RCC 7860 (cell line): ENCODE measurements at places on chromosomes 7 and 10.

- DNase-seq, result no peak
Measured at GRCh38 chr7:7581531-7582179, 15.0 kb downstream of the MIOS start.

DNA sequence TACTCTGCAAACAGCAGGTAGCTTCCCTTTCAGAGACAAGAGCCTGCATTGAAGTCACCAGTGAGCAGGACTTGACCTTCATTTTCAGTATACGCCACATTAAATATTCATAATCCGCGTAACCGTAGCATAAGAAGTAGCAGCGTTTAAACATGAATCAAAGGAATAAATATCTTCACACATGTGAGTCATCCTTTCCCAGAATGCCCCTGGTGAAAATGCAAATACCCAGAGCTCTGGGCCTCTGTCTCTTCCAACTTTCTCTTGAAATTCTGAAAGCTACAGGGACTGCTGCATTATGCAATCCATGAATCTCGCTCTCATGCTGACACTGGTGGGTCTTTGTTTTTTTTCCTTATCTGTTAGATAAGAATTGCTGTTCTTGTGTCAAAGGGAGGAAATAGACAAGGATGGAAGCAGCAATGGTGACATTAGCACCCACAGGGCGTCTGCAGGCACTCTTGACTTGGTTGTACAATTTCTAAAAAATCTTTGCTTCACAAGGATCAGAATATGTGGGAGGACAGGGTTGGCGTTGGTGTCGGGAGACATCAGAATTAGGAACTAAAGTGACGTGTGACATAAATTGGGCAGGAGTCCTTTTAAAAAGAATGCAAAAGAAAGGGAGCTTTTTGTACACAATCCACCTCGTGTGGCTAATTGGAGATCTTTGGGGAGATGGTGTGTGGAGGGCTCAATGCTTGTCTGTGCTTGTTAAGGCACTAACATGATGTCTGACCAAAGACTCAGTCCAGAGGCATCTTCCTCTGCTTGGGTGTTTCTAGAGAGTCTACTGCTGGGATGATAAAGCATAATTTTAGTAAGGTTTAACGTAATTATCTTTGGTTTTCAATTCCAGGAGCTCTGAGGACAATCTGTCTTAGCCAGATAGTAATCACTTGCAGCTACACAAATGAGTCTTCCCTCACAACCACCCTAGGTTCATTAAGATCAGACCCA lies 390.3 kb downstream of the KCNMA1 start:
- DNase-seq, result no peak

- no peak for DNase-seq
Measured at GRCh38 chr10:5364374-5364773, 392 bp upstream of the UCN3 start.

DNA sequence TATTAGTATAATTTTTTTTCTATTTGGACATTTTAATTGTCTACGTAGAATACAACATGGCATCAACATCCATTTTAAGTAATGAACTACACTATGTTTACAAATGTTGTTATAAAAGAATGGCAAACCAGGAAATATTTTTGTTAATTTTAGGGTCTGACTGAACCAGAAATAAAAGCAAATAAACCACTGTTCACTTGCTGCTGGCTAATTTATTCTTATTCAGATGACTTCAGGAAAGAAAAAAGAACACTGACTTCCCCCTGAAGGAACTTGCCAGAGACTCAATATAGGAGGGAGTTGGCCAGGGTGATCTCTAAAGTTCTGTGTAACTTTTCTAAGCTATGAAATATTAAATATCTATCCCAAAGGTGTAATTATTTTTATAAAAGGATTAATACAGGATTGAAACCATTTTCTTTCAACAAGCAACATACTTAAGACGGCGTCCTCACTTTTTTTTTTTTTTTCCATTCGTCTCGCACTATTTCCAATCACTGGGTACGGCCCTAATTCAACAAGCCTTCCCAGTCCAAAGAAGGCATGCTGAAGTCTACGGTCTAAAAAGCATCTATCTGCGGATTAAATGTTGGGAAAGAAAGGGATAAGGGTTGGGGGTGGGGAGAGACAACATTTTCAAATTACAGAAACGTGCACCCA lies 1.2 kb downstream of the USP6NL start:
- DNase-seq, result no peak

DNA sequence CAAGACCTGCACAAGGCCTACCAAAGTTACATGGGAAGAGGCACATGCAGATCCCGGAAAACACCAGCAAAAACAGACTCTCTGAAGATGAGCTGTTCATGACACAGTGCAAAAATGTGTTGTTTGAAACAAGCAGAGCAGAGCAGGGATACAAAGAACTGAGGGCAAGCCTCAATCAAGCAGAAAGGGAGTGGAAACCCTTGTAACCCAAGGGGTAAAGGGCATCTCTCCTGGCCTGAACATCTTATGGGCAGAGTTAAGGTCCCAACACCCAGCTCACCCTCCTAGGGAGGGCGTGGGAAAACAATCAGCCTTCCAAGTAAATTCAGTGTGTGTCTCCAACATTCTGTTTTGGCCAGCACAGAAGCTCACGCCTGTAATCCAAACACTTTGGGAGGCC lies 10.5 kb downstream of the PSPH start:
- DNase-seq, result no peak
